NCI-H748 treated with DMSO at 0.1 percent for 48 hours (cell line): ENCODE measurements at places on chromosomes 11 and 22.

- no peak for DNase-seq
Measured at GRCh38 chr11:121829159-121829643, 286.8 kb downstream of the BLID start.

DNA sequence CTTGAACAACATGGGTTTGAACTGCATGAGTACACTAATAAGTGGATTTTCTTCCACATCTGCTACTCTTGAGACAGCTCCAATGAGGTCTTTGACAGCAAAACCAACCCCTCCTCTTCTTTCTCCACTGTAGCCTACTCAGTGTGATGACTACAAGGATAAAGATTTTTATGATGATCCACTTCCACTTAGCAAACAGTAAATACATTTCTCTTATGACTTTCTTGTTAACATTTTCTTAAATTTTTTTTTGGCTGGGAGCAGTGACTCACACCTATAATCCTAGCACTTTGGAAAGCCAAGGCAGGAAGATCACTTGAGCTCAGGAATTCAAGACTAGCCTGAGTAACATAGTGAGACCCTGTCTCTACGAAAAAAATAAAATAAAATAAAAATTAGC lies 9.9 kb upstream of the EIF4G2 start:
- no peak for DNase-seq

DNA sequence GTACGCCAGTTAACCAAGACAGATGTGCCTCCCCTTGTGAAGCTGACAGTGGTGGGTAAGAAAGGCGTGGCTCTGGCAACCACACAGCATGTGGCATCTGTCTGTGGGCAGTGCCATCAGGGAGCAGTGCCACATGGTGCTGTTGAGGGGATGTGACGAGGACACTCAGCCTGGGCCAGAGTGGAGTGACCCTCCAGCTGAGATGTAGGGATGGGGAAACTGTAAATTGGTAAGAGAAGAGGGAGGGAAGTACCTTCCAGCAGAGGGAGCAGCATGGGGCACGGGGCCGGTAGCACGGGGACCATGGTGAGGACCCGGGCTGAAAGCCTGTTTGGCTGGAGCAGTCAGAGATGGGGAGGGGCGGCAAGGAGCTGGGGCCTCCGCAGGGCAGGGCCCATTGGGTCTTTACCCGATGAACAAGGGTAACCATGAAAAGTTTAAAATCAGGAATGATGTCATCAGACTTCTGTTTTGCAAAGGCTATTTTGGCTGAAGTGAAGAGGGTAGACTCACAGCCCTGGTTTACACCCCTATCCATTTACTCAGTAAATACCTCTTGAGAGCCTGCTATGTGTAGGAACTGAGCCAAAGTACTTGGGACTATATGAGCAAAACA lies 10.4 kb downstream of the TMPRSS6 start:
- DNase-seq, result no peak

DNA sequence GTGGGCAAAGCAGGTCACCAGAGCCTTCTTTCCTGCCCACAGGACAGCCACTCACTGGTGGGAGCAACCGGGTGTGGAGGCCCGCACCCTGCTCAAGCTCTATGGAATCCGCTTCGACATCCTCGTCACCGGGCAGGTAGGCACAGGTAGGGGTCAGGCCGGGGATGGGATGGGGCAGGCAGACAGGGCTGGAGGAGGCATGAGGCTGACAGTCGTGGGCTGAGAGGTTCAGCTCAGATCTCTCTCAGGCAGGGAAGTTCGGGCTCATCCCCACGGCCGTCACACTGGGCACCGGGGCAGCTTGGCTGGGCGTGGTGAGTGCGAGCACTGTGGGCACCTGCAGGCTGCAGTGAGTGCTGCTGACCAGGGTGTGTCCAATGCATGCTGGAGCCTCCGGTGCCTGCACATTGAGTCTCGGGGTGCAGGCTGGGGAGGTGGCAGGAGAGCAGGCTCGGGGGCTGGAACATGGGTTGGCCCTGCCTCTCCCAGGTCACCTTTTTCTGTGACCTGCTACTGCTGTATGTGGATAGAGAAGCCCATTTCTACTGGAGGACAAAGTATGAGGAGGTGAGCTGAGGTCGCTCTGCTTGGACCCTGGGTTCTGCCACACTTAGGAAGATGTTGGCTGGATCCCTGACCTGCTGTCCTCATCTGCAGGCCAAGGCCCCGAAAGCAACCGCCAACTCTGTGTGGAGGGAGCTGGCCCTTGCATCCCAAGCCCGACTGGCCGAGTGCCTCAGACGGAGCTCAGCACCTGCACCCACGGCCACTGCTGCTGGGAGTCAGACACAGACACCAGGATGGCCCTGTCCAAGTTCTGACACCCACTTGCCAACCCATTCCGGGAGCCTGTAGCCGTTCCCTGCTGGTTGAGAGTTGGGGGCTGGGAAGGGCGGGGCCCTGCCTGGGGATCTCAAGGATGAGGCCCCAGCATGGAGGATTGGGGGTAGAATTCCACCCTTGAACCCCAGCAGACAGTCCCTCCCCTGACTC lies 6.3 kb downstream of the SLC7A4 start:
- DNase-seq, result no peak

GRCh38 chr22:46081036-46081830 lies 69.1 kb upstream of the PPARA start:
- no peak for DNase-seq

DNA sequence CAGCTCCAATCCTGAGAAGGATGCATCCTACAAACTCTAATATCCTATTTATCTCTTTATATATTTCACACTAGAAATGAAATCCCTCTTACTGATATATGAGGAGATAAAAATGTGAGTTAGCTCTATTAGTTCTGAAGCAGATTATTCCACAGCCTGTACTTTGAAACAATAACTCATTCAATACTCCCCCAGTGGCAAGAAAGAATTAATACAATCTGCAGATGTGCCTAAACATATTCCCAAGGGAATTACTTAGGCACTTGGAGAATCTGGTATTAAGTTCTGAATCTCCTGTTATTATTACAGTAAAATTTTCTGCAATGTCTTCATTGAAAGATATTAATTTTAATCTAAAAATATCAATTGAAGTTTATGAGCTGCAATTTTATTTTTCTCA lies 59.4 kb downstream of the DDI1 start:
- no peak for DNase-seq

- DNase-seq, result no peak
Measured at GRCh38 chr22:42375982-42376381, 56.2 kb downstream of the NFAM1 start.

- DNase-seq, result no peak
Measured at GRCh38 chr11:45880772-45881570, 4.5 kb upstream of the MAPK8IP1 start.

DNA sequence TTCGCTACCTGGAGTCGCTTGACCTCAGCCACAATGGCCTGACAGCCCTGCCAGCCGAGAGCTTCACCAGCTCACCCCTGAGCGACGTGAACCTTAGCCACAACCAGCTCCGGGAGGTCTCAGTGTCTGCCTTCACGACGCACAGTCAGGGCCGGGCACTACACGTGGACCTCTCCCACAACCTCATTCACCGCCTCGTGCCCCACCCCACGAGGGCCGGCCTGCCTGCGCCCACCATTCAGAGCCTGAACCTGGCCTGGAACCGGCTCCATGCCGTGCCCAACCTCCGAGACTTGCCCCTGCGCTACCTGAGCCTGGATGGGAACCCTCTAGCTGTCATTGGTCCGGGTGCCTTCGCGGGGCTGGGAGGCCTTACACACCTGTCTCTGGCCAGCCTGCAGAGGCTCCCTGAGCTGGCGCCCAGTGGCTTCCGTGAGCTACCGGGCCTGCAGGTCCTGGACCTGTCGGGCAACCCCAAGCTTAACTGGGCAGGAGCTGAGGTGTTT lies 12.8 kb downstream of the TSKU start:
- no peak for DNase-seq

GRCh38 chr11:16825968-16826367 lies 87.5 kb downstream of the C11orf58 start:
- DNase-seq, result no peak

DNA sequence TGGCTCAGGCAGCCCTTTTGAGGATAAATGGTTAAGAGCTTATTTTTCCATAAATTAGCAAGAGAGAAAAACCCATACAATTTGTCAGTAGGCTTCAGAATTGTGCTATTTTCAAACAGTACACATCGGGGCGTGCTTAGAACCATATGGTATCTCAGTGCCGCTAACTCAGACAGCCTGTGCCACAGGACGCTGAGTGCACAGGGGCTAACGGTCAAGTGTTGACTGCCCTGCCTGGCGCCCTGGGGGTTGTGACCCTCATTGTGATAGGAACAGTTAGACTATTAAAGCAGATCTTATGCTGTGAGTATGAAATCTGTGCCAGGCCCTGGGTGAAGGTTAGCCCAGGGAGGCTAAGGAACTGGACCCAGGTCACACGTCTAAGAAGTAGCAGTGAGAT lies 1519.7 kb downstream of the BRD1 start:
- DNase-seq, result no peak

DNA sequence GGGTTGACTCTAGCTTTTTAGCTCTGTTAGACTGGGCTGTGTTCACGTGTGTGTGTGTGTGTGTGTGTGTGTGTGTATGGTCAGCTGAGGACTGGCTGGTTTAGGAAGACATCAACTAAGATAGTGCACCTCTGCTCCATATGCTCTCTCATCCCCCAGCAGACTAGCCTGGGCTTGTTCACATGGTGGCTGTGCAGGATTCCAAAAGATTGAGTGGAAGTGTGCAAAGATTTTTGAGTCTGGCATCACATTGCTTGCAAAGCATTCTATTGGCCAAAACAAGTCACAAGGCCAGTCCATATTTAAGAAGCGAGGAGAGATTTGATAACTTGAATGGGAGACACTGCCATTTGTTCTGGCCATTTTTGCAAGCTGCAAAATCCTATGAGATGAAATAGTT lies 79.7 kb upstream of the C11orf87 start:
- DNase-seq, result no peak

- no peak for DNase-seq
Measured at GRCh38 chr11:128900468-128900867, 9.3 kb downstream of the KCNJ5 start.

DNA sequence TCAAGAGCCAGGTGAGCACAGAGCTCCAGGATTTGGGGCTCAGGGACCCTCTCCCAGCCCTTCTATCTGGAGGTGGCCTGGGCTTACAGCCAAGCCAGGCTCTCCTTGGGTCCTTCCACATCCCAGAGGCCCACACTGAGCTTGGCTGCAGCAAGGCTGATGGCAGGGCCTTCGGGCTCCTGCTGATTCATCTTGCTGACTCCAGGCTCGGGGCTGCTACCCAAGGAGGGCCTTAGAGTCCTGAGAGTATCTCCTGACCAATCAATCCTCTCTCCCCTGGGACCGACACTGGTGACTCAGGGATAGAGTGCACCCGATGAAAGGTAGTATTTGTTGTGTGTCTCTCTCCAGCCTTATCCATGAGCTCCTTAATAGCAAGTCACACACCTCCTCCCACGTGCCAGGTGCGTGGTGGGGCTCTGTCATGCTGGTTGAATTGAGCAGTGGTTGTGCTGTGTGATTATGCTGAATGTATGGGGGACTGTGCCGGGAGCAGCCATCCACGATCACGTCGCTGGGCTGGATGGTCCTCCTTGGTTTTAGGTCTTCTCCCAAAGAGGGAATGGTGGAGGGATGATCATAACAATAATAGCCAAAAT lies 62.3 kb downstream of the GRIK4 start:
- DNase-seq, result no peak

DNA sequence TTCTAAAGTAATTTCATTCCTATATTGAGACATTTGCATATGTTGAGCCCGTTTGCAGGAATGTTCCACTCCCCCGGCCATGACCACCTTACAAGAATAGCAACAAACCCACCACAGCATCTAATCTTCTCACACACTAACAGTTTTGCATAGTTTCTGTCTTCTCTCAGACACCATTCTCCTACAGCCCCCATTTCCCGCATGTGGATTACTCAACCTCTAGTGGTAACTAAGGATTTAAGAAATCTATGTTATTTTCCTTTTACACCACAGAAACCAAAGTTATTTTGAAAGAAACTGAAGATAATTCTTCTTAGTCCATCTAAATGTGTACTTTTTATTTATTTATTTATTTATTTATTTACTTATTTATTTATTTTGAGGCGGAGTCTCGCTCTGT lies 2.3 kb downstream of the MS4A4E start:
- no peak for DNase-seq

GRCh38 chr22:42856865-42857704 lies at the start of gene ARFGAP3:
ARFGAP3 (minus strand) TSS chr22:42857273; CDS start chr22:42857182, 91 bp downstream.
- peak; percentile 80 for DNase-seq

- DNase-seq, result no peak
Measured at GRCh38 chr11:45410391-45411227, 124.5 kb upstream of the SYT13 start.

- DNase-seq, result no peak
Measured at GRCh38 chr22:29457730-29458129, 19.3 kb downstream of the RFPL1 start.

GRCh38 chr11:4682623-4683419 lies 14.8 kb downstream of the OR51E2 start:
- no peak for DNase-seq

- no peak for DNase-seq
Measured at GRCh38 chr22:16774911-16775500, 50.2 kb downstream of the XKR3 start.

GRCh38 chr11:75474240-75474639 lies 41.2 kb upstream of the KLHL35 start:
- DNase-seq, result no peak

DNA sequence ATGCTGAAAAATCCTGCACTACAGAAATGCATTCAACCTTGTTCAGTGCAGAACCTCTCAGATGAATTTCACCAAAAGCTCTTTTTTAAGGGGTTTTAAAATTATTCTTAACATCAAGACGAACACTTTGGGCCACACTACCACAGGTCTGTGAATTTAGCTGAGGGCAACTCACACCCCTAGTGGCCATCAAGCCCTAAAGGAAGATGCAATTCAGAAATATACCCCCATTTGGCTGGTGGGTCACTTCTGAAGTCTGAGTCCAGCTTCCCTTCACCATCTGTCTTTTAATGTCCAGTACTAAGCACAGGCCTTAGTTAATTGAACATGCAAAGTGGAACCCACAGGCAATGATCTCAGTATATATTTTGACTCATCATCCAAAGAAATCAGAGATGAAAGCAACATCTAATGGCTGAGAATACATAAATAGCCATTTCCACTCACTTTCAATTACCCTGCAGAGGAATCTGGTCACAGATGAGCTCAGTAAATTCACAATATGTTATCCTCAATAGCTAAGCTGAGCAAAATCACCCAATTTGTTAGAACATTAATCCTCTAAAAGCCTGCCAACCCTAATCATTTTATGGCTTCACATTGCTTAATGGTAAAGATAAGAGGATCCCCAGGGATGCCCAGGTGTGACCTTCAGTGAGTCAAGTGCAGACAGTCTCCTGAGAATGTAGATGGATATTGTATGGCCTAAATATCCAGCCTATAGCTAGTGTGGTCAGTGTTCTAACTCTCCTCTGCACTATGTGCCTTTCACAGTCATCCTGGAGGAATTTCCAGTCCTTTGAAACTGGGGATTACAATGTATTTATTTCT lies 50.3 kb downstream of the FAM76B start:
- DNase-seq, result no peak

GRCh38 chr22:44934454-44934735 lies 75.4 kb downstream of the PHF21B start:
- DNase-seq, result no peak
